Spleen (tissue), 13 donors: ENCODE measurements at places on chromosomes 3 and 15. TPM values are rescaled to one million over a fixed set of nuclear protein-coding genes. Genes with fewer than 3 reads are reported as not detected.

DNA sequence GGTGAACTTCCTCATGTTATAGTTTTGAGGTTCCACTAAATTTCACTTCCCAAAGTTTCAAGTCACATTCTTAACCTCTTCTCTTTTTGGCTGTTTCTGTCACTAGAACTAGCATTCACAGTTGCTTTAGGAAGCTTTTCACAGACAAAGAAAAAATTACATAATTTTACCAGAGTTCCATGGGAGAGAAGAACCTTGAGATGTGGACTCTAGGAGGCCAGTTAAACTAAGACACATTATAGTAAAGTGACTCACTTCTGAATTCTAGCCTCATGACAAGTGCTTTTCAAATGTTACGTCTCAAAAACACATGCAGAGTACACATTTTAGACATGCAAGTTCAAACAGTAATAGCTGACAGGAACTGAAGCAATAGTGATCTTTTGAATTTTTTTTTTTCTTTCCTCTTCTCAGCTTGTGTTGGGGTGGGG, 39.9 kb upstream of the LRTM1 start:
- DNase-seq: no peak

- DNase-seq: no peak
Measured at GRCh38 chr3:111210003-111210711, 138.5 kb downstream of the NECTIN3 start.

- no peak for DNase-seq
Measured at GRCh38 chr15:51226576-51227210, 111.7 kb downstream of the CYP19A1 start.

- no peak for DNase-seq
Measured at GRCh38 chr3:100900671-100901335, 92.4 kb downstream of the ABI3BP start.

DNA sequence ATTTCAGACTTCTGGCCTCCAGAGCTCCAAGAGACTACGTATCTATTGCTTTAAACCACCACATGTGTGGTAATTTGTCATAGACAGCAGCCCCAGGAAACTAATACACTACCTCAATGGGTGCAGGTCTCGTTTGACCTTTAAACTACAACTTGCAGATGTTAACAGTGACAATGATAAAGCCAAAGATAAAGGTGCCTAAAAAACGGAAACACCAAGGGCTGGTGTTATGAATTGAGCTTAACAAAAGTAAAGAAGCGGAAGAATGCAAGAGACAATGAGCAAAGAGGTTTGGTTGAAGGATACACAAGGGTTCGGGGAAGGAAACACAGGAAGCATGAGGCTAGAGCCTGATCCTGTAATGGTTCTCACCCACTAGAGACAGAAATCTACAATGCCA, 50.8 kb downstream of the RFTN1 start:
- DNase-seq: no peak

GRCh38 chr3:25603703-25604102, 61.0 kb downstream of the TOP2B start:
- DNase-seq: no peak

DNA sequence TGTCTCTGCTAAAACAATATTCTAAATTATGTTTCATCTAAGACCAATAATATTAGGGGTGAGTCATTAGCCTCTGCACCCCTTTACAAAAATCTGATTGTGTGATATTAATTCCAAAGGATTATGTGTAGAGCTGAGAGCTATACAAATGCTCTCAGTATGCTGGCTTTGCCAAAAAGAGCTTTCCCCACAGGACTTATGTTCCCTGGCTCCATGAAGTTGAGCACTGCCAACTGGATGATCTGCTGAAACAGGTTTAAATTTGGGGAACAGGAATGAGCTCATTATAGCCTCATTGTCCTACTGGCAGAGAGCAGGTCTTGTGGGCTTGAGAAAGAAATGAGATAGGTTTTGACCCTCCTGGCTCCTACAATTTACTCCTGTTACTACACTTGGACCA, 347.8 kb upstream of the LMCD1 start:
- DNase-seq: no peak

GRCh38 chr3:31124373-31124772, 229.9 kb upstream of the GADL1 start:
- no peak for DNase-seq

GRCh38 chr3:58596834-58597518, 19.8 kb upstream of the FAM107A start:
- no peak for DNase-seq

GRCh38 chr15:58243070-58243469, 104.9 kb downstream of the AQP9 start:
- no peak for DNase-seq

DNA sequence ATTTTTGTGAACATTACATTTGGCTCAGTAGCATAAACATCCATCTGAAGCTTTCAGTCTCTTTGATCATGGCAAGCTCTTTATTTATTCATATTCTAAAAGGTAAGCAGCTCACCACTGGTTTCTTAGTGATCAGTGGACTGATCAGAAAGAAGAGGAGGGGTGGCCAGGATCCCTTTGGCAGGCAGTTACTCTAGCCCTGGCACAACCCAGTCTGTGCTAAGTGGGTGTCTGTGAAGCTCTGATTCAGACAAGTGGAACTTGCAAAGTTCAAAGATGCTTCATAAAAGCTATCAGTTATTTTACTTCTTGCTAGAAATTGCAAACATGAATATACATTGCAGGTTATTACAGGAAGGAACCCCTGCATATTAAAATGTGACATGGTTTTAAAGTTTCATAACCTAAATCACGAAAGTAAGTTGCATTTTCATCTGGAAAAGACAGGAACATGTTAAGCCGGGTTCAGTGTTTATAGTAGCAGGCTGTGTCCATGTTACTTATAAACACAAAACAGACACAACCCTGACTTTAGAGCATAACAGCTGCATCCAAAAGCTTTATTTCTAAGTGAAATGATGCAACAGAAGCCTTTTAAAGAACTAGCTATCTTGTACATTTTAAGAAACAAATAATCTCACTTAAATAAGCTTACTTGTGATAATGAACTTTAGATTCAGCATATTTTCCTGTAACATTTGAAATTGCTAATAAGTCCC, 785.3 kb downstream of the MCTP2 start:
- DNase-seq: no peak

GRCh38 chr3:37594873-37595783, 266.6 kb upstream of the CTDSPL start:
- no peak for DNase-seq

- DNase-seq: no peak
Measured at GRCh38 chr3:113829576-113830354, 8.8 kb upstream of the GRAMD1C start.

GRCh38 chr3:99859825-99860224, 42.2 kb downstream of the CMSS1 start:
- no peak for DNase-seq

GRCh38 chr3:159855599-159856346, 132.9 kb upstream of the IL12A start:
- DNase-seq: no peak

GRCh38 chr3:4575381-4575780, 82.2 kb downstream of the ITPR1 start:
- no peak for DNase-seq

DNA sequence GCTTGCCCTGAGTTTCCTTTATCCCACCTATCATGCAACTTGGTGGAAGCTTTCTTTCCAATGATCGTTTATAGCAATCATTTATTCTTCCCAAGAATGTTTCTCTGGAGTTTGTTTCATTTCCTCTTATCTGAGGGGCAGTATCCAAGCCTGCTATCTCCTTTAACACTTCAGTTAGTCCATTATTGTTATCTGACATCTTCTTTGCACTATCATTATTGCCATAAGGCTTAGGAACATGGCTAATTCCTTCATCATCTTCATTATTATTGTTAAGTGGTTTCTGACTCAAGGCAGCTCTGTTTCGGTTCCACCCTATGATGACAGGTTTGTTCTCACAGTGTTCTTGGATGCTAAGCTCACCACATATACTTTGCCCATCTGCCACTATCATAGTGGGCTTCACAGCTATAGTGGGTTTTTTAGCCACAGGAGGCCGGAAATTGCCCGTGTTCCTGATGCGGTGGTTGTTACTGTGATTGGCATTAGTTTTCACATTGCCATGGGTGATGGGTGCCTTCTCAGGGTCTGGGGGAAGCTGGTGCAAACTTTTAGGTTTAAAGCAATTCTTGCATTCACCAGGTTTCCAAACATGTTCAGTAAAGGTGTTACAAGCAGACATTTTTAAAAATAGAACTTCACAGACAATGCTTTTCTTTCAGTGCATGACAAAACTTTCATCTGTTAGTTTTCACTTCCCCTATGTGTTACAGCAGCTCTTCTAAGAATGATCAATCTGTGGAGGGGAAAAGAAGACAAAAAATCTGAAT, 110.6 kb upstream of the TSPAN3 start:
- DNase-seq: peak; percentile 72

DNA sequence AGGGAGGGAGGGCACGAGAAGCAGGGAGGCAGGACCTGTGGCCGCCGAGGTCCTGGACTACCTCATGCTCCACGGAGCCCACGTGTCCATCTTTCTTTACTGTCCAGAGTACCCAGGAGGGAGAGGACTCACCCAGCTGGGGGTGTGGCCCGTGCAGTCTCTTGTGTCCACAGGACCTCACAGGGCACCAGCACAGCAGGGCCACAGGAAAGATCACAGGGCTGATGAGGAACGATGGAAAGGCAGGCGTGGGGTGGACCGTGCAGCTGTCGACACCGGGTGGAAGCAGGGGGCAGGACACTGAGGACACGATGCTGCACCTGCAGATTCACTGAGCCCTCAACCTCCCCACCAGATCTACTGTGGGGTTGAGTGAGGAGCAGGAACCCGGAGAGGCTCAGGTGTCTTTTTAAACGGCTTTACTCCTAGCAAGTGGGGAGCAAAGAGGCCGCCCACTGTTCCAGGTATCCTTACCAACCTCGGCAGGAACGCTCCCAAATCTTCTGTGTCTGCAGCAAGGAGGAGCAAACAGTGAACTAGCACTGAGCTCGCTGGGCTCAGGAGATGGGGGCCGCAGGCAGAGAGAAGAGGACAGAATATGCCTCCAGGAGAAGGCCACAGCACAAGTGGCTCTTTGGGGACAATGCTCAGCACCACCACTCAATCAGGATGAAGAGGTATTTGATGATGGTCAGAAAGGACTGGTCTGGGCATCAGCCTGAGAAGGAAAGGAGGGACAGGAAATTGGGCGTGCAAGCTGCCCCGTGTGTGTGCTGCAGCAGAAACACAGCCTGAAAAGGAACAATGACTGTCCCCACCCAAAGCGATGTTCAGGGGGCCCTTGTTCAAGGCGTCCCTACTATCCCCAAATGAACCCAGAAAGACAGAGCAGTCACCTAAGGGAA, 198.8 kb downstream of the XXYLT1 start:
- peak; percentile 65 for DNase-seq

GRCh38 chr3:12138044-12138443, 20.7 kb downstream of the TIMP4 start:
- DNase-seq: no peak

GRCh38 chr15:34323217-34323616, 14.4 kb downstream of the SLC12A6 start:
- no peak for DNase-seq

The SOX14 gene
- polyA plus RNA-seq: not detected

The TTLL13 gene
- 0.03 TPM for polyA plus RNA-seq

The CSTA gene
- 41.9 TPM for polyA plus RNA-seq

The GP5 gene
- polyA plus RNA-seq: 0.16 TPM

The TKT gene
- polyA plus RNA-seq: 137 TPM

The TRIM71 gene
- 0.02 TPM for polyA plus RNA-seq

The SOX2 gene
- 0.05 TPM for polyA plus RNA-seq
